ENCODE measurements at places on chromosomes 6 and 20.

DNA sequence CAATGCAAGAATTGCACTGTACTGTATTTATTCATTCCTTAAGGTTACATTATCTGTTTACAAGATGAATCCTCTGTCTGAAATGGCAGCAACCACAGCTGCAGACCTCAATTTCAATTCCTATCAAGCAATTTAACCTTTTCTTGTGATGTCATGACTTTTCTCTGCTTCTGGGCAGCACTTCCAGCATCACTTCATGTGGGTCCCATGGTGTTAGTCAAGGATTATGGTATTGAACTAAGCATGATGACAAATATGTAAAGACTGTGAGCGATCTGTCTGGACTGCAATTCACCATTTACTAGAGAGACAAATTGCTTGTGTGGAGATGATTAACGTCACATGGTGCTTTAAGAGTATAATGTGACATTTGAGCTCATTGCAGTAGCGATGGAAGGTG, 90.5 kb upstream of the CCN2 start:
- DNase-seq, result no peak

GRCh38 chr6:45783716-45784115, 231.9 kb downstream of the CLIC5 start:
- no peak for DNase-seq

DNA sequence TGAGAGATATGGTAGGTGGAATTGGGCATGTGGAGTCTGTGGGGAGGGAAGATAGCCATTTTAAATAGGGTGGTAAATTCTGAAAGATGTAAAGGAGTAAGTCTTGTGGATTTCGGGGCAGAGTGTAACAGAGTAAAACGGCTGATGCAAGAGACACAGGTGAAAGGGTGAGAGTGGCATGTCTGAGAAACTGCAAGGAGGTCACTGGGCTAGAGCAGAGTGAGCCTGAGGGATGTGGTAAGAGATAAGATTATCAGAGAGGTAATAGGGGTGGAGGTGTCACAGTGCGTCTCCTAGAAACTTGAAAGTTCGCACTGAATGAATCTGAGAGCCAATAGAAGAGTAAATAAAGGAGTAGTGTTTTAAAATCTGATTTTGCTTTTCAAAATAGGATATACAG, 308.1 kb downstream of the EPM2A start:
- no peak for DNase-seq

- DNase-seq, result no peak
These were observed 45.2 kb upstream of the CTAGE9 start for GRCh38 chr6:131756039-131756438.

DNA sequence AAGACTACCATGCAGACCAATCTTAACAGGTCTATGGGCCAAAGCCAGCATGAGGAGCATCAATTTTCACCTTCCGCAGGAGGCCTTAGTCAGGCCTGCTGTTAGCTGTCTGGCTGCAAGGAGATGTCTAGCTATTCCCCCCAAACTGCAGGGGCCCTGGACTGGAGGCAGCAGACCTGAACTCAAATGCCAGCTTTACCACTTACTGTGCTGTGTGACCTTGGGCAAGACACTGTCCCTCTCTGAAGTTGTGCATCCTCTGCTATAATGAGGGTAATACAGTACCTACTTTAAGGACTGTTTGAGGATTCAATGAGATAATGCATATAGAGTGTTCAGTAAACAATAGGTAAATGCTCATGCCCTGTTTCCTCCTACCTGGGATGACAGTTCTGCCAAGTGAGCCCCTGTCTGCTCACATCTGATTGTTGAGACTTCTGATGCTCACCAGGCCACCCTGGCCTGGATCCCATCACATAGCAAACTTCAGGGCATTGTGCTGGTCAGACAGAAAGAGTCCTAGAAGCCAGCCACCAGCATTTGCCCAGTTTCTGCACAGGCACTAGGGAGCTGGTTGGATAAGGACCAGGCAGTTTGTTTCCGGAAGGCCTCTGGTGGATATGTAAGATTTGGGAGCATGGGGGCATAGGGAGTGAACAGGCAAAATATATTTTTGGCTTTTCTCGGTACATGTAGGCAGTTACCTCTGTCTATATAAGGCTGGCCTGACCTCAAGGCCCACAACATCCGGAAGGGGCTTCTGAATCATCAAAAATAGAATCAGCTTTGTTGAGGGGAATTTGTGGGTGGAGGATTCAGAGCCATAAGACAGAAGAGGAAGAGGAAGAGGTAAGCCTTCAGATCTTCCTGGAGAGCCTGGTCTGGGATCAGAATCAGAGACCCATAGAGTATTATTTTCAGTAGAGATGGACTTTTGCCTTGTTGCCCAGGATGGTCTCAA, 2.3 kb upstream of the OCSTAMP start:
- DNase-seq, result no peak

DNA sequence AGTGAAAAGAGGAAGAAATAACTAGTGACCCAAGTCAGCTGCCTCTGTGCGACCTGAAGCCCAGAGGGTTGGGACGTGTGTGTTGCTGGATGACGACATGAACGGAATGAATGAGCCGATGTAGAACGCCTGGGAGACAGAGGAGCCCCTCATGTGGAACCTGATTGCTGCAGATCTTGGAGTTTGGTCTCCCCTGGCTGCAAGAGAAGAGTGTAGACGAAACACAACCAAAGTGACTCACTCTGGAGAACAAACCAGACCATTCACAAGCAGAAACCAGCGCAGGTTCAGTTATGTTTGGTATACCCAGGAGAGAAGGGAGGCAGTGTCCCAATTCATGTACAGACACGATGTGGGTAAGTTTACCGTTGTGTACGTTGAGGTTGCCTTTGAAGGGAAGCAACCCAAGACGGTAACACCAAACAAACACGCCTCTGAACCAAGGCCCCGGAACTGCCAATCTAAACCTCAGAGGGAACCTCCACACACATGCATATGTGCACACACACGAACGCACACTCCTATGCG, 265.9 kb downstream of the BMP7 start:
- DNase-seq, result no peak

DNA sequence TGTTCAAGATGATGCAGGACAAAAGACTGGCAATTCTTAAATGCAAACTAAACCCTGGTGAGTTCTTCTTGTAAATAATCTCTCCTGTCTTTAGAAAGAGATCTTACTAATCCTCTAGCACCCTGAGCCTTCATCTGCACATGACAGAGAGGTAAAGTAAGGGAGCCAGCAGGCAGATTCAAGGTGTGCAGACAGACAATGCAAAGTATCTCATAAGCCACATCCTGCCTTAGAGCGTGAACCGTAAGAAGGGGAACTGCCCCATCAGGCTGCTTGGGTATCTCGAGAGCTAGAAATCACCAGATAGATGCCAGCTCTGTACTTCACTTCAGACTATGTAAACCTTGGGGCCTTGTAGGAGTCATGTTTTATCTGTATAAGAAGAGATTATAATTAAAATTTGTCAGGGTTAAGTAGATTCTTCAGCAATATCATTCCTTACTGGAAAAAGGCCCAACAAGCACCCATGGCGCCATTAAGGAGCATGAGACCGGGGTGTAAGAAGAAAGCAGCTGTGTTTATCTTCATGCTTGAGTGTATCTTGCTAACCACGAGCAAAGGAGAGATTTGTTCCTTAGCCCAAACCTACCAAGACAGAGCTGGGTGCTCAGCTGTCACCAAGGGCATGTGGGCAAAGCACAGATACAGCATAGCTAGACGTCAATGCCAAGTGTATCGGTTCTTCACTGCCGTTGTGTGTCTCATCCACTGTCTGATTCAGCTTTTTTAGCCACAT, 24.4 kb downstream of the CNR1 start:
- peak; percentile 85 for DNase-seq

DNA sequence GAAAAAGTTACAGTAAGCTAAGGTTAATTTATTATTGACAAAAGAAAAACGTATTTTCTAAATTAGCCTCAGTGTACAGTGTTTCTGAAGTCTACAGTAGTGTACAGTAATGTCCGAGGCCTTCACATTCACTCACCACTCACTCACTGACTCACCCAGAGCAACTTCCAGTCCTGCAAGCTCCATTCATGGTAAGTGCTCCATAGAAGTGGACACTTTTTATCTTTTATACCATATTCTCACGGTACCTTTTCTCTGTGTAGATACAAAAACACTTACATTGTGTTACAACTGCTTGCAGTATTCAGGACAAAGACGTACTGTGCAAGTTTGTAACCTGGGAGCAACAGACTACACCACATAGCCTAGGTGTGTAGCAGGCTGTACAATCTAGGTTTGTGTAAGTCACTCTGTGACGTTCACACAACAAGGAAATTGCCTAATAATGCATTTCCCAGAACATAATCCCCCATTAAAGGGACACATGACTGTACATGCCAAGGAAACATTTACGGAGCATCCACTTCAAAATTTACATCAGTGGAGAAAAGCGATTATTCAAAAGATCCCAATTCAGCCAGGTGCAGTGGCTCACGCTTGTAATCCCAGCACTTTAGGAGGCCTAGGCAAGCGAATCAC, 133.4 kb downstream of the BANF2 start:
- no peak for DNase-seq
